NCI-H1417 treated with DMSO at 0.1 percent for 48 hours (cell line): ENCODE measurements at places on chromosomes 16 and 17.

- DNase-seq, result no peak
Measured at GRCh38 chr16:77711179-77711578, 11.1 kb upstream of the NUDT7 start.

DNA sequence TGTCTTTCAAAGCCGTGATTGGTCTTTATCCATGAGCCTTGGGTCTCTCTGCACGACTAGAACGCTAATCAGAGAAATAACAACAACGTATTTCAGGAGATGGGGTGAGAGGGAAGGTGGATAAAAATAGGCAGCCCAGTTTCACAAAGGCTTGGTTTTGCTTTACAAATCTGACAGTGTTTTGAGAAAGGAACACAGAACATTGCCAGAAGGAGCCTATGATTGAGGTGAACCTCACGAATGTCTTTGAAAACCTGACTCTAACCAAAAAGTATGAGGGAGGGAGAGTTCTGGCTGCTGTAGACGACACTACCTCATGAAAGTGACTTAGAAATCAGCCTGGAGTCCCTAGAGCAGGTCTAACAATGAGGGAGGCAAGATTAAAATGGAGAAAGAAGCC, 38.0 kb upstream of the NOL11 start:
- DNase-seq, result no peak

- DNase-seq, result no peak
Measured at GRCh38 chr17:8237886-8238285, 10.0 kb downstream of the CTC1 start.

GRCh38 chr17:5775098-5775497, 190.8 kb upstream of the NLRP1 start:
- DNase-seq, result no peak

- DNase-seq, result no peak
Measured at GRCh38 chr17:59616253-59616920, 3.3 kb upstream of the CLTC start.

- no peak for DNase-seq
Measured at GRCh38 chr16:77782694-77783093, 5.7 kb upstream of the VAT1L start.

GRCh38 chr17:74970395-74970794, 2.2 kb downstream of the HID1 start:
- no peak for DNase-seq

GRCh38 chr16:8522757-8523156, 67.6 kb downstream of the TMEM114 start:
- DNase-seq, result no peak

DNA sequence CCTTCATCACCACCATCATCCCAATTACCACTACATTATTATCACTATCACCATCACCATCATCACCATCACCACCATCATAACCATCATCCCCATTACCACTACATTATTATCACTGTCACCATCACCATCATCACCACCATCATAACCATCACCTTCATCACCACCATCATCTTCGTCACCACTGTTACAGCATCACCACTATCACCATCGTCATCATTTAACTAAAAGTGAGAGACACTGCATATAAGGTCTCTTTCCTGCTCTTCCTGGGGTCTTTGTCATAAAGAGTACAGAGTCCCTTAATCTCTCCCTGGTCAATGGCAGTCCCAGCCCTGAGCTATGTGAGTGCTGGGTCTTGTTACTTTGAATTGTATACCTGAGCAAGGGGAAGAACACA, 133.5 kb downstream of the CMIP start:
- DNase-seq, result no peak

GRCh38 chr16:79677799-79678530, 77.4 kb upstream of the MAF start:
- no peak for DNase-seq

GRCh38 chr17:35161281-35161761, 13.7 kb downstream of the UNC45B start:
- no peak for DNase-seq

GRCh38 chr17:7079581-7080455, at the start of gene CLEC10A:
Gene CLEC10A (minus strand): TSS chr17:7080251. CDS start chr17:7078812, 1,439 bp downstream.
- no peak for DNase-seq

- no peak for DNase-seq
Measured at GRCh38 chr16:20768121-20768520, 4.3 kb downstream of the ACSM3 start.

- no peak for DNase-seq
Measured at GRCh38 chr17:81609541-81610311, 27.2 kb downstream of the NPLOC4 start.

DNA sequence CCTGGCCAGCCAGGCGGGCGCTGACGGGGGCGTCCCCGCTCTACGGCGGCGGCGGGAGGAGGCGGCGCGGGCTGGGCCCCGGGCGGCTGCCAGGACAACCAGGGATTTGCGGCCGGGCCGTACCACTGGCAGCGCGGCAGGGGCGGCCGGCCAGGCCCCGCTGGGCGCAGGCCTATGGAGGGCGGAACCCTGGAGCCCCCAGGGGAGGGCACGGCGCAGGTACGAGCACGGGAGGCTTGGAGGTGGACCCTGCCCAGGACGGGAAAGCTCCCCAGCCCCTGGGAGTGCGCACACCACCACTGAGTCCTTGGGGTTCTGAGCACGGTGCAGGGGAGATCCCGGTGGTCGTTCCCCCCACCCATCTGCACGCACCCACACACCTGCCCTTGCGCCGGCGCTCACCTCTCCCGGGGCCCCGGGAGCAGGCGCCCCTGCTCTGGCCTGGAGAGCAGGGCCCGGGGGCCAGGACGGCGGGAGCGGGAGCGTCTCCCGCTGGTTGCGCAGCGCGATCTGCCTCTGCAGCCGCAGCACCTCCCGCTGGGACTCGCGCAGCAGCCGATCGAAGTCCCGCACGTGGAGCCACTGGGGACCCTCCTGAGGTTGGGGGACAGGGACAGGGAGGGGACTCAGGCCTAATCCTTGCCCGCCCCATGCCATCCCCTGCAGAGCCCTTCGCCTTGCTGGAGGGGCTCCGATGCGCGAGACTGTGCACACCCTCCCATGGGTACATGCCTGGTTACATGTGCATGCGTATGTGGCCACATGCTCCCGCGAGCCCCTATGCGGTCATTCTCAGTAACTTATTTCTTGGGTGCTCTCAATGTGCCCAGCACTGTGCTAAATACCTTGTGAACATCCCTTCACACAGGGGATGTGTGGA, 3.9 kb downstream of the TSPOAP1 start:
- no peak for DNase-seq

- DNase-seq, result no peak
Measured at GRCh38 chr16:4692460-4693295, 684 bp upstream of the NUDT16L1 start.

GRCh38 chr17:28705074-28705659, 6.5 kb downstream of the PROCA1 start:
- no peak for DNase-seq

DNA sequence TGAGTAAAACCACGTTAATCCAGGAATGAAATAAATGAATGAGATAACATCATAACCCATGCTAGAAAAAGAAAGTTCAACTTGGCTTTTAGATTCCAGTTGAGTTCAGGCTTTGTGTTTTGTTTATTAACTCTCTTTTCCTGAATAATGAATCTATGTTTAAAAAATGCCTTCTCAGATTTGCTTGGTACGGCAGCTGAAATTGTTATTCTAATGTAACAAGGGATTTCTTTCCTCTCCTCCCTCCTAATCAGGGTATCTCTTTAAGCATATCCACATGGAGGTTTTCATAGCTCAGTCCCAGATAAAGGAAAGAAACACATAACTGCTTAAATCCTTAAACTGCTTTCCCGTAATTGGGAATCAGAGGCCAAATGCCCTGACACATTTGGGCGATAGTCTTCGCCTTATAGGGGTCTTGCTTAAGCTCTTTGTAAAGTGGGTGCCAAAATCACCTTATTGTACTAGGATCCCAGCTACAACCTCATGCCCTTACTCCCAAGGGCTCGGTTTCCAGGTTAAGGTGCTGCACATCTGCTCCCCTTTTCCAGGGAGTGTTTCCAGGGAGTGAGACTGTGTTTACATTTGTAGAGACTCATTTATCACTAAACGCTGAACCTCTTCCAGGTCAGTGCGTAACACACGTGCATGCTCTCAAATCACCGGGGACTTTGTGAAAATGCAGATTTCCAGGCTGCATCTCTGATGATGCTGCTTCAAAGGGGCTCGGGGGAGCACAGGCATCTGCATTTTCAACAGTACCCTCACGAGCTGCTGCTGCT, 142.8 kb upstream of the FOXF1 start:
- no peak for DNase-seq

- no peak for DNase-seq
Measured at GRCh38 chr17:1379930-1380313, 20.1 kb downstream of the YWHAE start.

GRCh38 chr17:40909351-40909750, 24.3 kb upstream of the KRT20 start:
- DNase-seq, result peak; percentile 71

- no peak for DNase-seq
Measured at GRCh38 chr17:42039794-42040763, 10.3 kb downstream of the C17orf113 start.

GRCh38 chr17:63196772-63197335, 230.8 kb downstream of the TANC2 start:
- no peak for DNase-seq

DNA sequence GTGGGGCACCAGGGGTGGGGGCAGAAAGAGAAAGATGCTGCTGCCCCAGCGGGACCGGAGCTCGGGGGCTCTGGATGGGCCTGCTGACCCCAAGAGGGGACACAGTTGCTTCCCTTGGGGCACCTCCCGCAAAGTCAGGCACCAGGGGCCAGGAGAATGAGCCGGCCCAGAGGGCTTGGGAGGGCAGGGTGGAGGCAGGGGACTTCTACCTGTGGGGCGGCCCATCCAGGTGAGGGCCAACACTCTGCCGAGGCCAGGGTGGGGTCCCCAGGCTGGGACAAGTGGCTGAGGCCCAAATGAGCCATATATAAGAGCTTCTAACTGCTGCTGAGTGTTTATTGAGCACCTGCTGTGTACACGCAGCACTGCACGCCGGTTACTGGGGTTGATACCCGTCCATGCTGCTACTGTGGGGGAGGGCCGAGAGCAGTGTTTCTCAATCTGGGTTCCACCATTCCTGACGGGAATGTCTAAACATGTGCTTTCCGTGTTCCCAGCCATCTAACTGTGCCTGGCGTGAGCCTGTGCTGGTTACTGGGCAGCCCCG, 211.7 kb upstream of the GSE1 start:
- no peak for DNase-seq

DNA sequence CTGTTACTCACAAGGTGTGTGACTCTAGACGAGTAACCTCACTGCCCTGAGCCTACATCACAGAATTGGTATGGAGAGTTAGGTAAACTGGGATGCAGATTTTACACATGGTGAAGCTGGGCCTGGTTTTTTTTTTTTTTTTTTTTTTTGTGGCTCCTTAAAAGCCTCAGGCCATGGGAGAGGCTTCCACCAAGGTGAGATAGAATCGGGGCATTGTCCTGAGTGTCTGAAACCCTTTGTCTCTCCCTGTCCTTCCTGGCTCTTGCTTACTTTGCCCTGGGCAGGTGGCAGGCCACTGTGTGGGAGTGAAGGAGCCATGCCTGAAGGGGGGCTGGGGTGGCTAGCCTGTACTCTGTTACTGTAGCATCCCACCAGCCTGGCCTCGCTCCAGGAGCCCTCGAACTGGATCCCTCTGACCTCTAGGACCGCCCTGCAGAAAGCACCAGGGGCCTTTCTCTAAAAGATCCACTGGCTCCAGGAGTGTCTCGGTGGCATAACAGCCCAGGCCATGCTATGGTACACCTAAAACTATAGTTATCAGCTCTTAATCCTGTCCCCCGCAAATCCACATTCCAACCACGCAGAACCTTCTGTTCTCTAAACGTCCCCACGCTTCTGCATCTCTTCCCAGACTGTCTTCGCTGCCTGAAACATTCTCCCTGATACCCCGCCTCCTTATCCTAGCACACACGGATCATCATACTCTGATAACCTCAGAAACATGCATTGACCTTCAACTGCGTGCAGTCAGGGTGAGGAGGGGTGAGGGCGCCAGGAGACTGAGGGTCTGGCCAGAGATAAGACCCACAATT, 1.7 kb upstream of the SLC13A2 start:
- DNase-seq, result no peak

DNA sequence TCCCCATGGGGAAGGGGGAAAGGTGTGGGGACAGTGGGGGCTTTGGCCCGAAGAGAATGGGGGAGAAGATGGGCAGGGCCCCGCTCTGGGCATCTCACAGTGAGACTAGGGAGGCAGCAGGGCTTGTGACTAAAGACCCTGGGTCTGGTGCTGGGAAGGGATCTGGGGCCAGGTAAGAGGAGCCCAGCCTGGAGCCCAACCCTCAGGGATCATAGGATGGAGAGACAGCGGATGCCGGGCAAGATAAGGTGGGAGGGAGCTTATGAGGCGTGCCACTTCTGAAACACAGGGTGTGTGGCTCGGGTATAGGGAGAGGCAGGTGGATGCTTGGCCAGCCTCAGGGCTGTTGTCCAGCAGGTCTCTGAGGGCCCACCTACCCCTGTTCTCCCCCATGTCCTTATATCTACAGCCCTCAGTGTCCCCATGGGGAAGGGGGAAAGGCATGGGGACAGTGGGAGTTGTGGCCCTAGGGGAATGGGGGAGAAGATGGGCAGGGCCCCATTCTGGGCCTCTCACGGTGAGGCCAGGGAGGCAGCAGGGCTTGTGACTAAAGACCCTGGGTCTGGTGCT, 15.4 kb downstream of the USP6 start:
- no peak for DNase-seq

- peak; percentile 17 for DNase-seq
Measured at GRCh38 chr17:45149037-45149668, 878 bp downstream of the HEXIM1 start.

GRCh38 chr17:20216853-20217252, 207.7 kb downstream of the SPECC1 start:
- DNase-seq, result no peak

GRCh38 chr17:32654324-32654723, 167.5 kb downstream of the CDK5R1 start:
- DNase-seq, result no peak
